CD8-positive, alpha-beta memory T cell (primary cell): ENCODE measurements at places on chromosomes 1 and 21. TPM values are rescaled to one million over a fixed set of nuclear protein-coding genes. Genes with fewer than 3 reads are reported as not detected.
A peak's percentile ranks its signal among the peaks of the same experiment; 100 is the strongest.

DNA sequence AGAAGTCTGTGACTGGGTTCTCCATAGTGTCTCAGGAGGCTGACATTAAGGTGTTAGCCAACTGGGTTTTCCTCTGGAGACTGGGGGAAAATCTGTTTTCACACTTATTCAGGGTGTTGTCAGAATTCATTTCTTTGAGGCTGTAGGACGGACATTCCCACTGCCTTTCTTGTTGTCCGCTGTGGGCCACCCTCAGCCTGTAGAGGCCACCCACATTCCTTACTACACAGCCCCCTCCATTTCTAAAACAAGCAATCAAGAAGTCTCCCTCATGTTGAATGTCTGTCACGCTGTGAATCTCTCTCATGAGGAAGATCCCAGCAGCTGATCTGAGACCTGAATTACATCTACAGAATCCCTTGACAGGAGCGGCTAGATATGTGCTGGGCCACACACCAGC is 295.5 kb upstream of the RUNX1 start:
- no peak overlapping the region for H3K4me3 ChIP-seq
- H3K27ac ChIP-seq, result no peak overlapping the region

GRCh38 chr1:72845381-72845780 is 563.0 kb upstream of the NEGR1 start:
- no peak overlapping the region for H3K4me3 ChIP-seq
- DNase-seq, result no peak
- no peaks in the 10 kb centered on the region for H3K36me3 ChIP-seq
- no peak overlapping the region for H3K27ac ChIP-seq

DNA sequence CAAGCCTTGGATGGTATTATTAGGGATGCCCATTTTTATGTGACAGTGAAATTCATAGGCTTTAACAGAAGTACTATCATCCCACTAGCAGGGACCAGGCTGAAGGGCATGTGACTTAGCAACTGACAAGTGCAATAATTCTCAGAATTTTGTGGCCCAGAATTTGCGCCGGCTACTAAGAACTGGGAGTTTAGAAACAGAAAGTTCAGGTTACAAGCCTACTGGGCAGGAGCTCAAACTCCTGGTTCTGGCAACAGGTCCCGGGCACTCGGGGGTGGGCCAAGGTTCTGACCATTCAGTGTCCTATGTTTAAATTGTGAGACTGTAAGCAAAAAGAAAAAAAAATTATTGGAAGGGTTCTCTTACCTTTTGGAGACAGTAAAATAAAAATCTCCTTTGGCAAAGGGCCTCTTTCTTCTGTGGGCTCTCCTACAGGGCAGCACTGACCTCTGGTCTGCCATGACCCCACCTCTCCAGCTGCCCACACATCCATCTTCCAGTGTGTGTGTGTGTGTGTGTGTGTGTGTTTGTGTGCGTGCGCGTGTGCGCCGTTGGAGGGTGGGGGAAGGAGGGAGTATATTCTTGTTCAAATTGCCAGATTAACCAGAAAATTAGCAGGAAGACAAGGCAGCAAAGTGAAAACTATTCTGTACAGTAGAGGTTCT is 26.1 kb downstream of the IRF2BP2 start:
- H3K27ac ChIP-seq, result peak overlapping the region; percentile 56
- no peak overlapping the region for H3K4me3 ChIP-seq
- no peak for DNase-seq
- H3K4me1 ChIP-seq, result no peaks in the 10 kb centered on the region
- no peaks in the 10 kb centered on the region for H3K36me3 ChIP-seq
- no peaks in the 10 kb centered on the region for H3K27me3 ChIP-seq

- H3K36me3 ChIP-seq, result peaks cover 22% of the 10 kb centered on the region
- H3K27ac ChIP-seq, result no peak overlapping the region
- peaks cover 6% of the 10 kb centered on the region for H3K4me1 ChIP-seq
These were observed 74.4 kb upstream of the SDC3 start for GRCh38 chr1:30982937-30983336.

- no peaks in the 10 kb centered on the region for H3K27me3 ChIP-seq
- no peak for DNase-seq
- H3K4me3 ChIP-seq, result no peak overlapping the region
- no peaks in the 10 kb centered on the region for H3K36me3 ChIP-seq
These were observed 52.7 kb upstream of the SLC25A33 start for GRCh38 chr1:9486466-9487140.

- no peaks in the 10 kb centered on the region for H3K4me1 ChIP-seq
- DNase-seq, result no peak
- no peaks in the 10 kb centered on the region for H3K36me3 ChIP-seq
These were observed 26.4 kb downstream of the SORT1 start for GRCh38 chr1:109371341-109371739.

DNA sequence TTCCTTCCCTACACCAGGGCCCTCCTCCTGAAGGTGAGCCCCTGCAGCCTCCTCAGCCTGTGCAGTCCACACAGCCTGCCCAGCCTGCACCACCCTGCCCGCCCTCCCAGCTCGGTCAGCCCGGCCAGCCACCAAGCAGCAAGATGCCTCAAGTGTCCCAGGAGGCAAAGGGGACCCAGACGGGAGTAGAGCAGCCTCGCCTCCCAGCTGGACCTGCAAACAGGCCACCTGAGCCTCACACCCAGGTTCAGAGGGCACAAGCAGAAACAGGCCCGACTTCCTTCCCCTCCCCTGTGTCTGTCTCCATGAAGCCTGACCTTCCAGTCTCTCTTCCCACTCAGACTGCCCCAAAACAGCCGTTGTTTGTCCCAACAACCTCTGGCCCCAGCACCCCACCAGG is 38.8 kb downstream of the ZBTB17 start:
- no peaks in the 10 kb centered on the region for H3K4me1 ChIP-seq
- peaks cover 38% of the 10 kb centered on the region for H3K36me3 ChIP-seq
- H3K27ac ChIP-seq, result no peak overlapping the region
- no peak overlapping the region for H3K4me3 ChIP-seq

GRCh38 chr1:17359808-17360207 is 12.2 kb upstream of the PADI6 start:
- peaks cover 10% of the 10 kb centered on the region for H3K4me1 ChIP-seq
- no peak overlapping the region for H3K27ac ChIP-seq
- no peaks in the 10 kb centered on the region for H3K36me3 ChIP-seq
- no peak for DNase-seq
- H3K4me3 ChIP-seq, result no peak overlapping the region

DNA sequence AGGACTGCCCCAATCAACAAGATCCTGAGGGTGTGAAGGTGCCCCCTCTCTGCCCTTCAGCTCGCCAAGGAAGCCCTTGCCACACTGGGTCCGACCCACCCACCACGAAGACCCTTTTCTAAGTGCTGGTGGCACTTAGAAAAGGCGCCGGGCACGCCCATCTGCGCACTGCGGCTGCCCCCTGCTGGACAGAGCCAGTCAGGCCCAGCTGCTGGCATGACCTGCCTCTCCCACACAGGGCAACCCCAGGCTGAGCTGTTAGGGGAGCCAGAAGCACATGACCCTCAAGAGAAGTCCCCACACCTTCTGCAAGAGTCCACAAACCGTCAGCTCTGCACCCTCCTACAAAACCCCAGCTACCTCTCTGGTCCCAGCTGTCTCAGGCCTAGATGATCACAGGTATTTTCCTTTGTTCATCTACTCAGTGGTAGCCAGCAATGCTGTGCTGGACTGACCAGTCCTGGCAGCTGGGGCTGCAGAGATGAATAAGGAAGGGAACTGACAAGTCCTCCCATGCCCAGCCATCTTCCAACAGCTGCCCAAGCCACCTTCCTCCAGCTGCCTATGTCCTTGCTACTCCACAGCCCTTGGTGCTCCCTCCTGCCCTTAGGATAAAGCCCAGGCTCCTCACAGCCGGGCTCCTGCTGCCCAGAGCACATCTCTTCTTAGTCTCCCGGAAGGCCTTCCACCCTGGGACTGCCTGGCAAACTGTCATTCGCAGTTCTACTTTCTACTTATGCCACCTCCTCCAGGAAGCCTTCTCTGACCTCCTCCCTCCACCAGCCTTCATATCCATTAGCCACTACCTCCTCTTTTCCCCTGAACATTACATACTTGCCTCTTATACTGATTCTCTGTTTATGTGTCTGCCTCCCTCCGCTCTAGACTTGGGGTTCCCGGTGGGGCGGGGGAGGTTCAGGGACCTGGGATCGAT is 39.8 kb upstream of the ZC3H12A start:
- no peak overlapping the region for H3K27ac ChIP-seq
- no peaks in the 10 kb centered on the region for H3K4me1 ChIP-seq
- peak; percentile 60 for DNase-seq
- no peak overlapping the region for H3K4me3 ChIP-seq
- no peaks in the 10 kb centered on the region for H3K27me3 ChIP-seq

DNA sequence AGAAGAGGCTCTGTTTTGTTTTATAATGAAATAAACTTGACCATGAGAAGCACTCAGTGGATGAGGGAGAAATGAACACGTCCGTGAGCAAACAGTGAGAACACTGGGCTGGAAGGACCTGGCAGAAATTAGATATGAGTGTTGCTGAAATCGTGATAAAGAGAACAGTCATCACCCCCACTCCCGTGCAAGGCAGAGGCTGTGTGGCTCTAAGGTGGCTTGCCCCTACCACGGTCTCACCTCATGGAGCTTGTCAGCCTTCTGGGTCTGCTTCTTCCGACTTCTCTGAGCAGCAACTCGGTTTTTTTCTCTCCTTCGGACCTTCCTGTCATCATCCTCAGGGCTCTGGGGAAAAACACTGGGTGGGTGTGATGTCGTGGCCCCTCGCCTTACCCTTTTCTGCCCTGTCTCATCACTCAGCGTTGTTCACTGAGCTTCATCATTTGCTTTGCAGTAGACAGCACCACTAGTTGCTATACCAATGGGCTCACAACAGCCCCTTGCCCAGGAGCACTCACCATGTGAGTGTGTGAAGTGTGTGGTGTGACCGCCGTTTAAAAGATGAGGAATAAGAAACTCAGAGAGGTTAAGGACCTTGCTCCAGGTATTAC is 2.8 kb downstream of the BATF3 start:
- H3K36me3 ChIP-seq, result no peaks in the 10 kb centered on the region
- no peak overlapping the region for H3K4me3 ChIP-seq
- H3K27ac ChIP-seq, result no peak overlapping the region
- peaks cover 4% of the 10 kb centered on the region for H3K27me3 ChIP-seq
- no peak for DNase-seq
- peaks cover 17% of the 10 kb centered on the region for H3K4me1 ChIP-seq

GRCh38 chr1:31790140-31790539 is 25.7 kb downstream of the SPOCD1 start:
- H3K27ac ChIP-seq, result no peak overlapping the region
- H3K27me3 ChIP-seq, result no peaks in the 10 kb centered on the region
- no peak overlapping the region for H3K4me3 ChIP-seq
- no peak for DNase-seq

The TMCO2 gene
- total RNA-seq, result not detected

The ATP1A4 gene
- total RNA-seq, result not detected
